ENCODE measurements at places on chromosomes 11 and 22. TPM values are rescaled to one million over a fixed set of nuclear protein-coding genes. Genes with fewer than 3 reads are reported as not detected.
A peak's percentile ranks its signal among the peaks of the same experiment; 100 is the strongest.

The OR5A1 gene
- not detected for total RNA-seq

The PTDSS2 gene
- 33.1 TPM for total RNA-seq

The CLMP gene
- 74.6 TPM for total RNA-seq

The SMIM38 gene
- 2.2 TPM for total RNA-seq

The USH1C gene
- not detected for total RNA-seq

The HIC2 gene
- total RNA-seq = 4.8 TPM

The CYP2D6 gene
- 2.0 TPM for total RNA-seq

The TRIM48 gene
- total RNA-seq = not detected

The PDE2A gene
- total RNA-seq = 74.4 TPM

The MFRP gene
- not detected for total RNA-seq

The C11orf21 gene
- 3.1 TPM for total RNA-seq

The CASP1 gene
- total RNA-seq = 31.9 TPM

The SCGB1D2 gene
- not detected for total RNA-seq

The LGR4 gene
- total RNA-seq = 16.8 TPM

The SBF1 gene
- total RNA-seq = 73.4 TPM

- no peak for DNase-seq
These were observed 59.4 kb downstream of the DDI1 start for GRCh38 chr11:104095791-104096190.

GRCh38 chr22:35330258-35330861 is 30.7 kb downstream of the TOM1 start:
- peak; percentile 84 for DNase-seq

DNA sequence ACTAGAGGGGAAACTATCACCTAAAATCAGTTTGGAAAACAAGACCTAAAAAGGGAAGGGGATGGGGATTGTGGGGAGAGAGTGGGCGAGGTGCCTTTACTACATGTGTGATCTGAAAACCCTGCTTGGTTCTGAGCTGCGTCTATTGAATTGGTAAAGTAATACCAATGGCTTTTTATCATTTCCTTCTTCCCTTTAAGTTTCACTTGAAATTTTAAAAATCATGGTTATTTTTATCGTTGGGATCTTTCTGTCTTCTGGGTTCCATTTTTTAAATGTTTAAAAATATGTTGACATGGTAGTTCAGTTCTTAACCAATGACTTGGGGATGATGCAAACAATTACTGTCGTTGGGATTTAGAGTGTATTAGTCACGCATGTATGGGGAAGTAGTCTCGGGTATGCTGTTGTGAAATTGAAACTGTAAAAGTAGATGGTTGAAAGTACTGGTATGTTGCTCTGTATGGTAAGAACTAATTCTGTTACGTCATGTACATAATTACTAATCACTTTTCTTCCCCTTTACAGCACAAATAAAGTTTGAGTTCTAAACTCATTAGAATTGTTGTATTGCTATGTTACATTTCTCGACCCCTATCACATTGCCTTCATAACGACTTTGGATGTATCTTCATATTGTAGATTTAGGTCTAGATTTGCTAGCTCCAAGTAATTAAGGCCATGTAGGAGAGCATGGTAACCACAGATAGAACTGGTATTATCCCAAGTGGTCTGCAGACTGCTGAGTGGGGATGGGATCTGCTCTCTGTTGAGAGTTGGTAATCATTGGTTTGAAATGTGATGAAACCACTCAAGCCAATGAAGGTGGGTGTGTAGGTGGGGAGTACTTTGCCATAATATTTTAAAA is 3.6 kb downstream of the NEAT1 start:
- no peak for DNase-seq

GRCh38 chr11:117337076-117337475 is 9.4 kb downstream of the CEP164 start:
- DNase-seq = no peak

GRCh38 chr11:122025757-122026156 is 90.3 kb downstream of the BLID start:
- DNase-seq = no peak

DNA sequence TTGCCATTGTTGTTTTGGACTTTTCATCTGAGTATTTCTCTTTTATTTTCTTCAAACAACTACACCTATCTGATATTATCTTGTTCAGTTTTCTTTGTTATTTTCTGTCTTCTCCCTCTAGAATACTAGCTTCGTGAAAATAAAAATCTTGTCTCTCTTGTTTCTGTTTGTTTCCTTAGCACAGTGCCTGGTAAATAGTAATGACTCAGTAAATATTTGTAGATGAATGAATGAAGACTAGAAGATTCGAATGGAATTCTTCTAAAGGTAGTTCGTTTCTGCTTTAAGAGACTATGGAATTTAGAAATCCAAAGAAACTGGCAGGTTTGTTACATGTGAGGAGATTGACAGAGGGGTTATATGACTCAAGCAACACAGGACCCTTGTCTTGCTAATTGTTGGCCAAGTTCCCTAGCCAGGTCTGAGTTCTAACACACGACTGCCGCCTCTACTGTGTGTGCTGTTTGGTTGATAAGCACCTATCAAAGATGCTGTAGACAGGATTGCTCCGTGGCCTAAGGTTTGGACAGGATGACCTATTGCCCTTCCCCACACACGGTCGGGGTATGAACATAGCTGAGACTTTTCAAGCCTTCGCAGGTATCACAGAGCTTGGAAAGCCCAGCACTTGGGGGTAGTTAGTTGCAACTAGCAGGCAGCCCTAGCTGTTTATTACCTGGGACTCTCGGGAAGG is 831 bp upstream of the TMEM135 start:
- DNase-seq = no peak

- no peak for DNase-seq
These were observed 728 bp downstream of the TBC1D22A start for GRCh38 chr22:46763051-46763705.

DNA sequence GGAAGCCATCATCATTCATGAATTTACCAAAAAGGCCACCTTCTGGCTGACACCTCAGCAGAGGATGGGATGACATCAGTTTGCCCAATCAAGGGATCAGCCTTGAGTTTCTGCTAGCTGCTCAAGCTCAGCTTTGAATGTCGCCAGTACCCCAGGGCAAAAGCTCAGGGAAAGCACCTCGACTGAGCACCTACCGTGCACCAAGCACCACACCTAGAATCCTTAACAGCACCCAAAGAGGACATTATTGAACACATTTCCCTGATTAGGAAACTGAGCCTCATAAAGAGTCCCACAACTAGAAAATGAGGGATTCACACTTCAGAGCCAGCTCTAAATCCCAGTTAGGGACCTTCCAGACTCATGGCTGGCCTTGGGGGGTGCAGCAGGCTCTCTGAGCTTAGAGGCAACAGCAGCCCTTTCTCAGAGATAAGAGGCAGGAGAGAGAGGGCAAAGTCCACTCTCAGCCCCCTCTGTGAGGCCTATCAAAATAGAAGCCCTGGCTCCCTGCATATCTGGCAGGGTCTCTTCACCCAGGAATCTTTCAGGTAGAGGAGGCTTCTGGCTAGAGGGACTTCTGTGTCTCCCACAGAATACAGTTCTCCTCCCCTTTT is 13.4 kb upstream of the DAGLA start:
- DNase-seq = no peak

DNA sequence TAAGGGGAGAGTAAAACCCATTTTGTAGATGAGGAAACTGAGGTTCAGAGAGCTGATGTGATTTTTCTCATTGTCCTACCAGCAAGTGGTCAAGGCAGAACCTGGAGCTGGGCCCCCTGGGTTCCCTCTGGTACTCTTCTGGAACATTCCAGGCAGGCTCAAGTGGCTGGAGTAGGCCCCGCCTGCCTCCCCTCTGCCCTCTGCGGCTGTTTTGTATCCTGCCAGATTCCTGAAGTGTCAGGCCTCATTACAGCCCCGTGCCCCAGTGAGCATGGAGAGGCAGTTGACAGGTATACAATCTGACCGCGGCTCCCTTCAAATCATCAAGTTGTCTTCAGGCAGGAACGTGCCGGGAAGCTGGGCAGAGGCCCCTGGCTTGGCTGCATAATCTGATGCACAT is 94.6 kb upstream of the CD82 start:
- DNase-seq = no peak

- DNase-seq = no peak
These were observed 27.6 kb downstream of the SLC35F2 start for GRCh38 chr11:107830915-107831540.

DNA sequence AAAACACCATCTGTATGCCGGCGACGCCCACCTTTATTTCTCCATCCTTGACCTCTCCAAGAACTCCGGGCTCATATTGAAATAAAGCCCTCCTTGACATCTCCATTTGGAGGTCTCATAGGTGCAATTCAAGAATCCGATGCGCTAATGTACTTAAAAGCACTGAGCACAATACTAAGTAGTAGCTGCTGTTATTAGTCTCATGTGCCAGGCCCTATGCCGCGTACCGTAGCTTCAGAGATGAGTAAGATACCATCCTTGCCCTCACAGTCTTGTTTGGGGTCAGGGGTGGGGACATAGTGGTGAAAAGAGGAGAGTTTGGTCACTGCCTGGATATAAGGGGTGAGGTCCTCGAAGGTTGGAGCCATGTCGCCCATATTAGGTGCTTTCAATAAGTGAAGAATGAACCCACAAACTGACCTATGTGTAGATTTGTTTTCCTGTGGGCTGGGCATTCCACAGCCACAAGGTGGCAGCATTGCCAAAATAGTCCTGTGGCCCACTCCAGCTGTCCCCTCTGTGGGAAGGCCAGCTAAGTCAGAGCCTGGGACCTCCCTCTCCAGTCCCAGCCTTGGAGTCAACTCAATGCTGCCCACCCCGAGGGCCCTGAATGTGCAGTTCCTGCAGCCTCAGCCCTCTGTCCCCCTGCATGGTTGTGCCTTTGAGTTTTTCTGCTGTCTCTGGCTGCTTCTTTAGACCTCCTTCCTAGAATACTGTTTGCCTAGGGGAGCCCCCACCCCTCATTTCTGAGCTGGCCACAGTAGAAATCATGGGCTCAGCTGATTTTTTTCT is 6.5 kb downstream of the DCPS start:
- peak; percentile 89 for DNase-seq

GRCh38 chr22:38443628-38444521 is 11.1 kb downstream of the KCNJ4 start:
- DNase-seq = no peak

DNA sequence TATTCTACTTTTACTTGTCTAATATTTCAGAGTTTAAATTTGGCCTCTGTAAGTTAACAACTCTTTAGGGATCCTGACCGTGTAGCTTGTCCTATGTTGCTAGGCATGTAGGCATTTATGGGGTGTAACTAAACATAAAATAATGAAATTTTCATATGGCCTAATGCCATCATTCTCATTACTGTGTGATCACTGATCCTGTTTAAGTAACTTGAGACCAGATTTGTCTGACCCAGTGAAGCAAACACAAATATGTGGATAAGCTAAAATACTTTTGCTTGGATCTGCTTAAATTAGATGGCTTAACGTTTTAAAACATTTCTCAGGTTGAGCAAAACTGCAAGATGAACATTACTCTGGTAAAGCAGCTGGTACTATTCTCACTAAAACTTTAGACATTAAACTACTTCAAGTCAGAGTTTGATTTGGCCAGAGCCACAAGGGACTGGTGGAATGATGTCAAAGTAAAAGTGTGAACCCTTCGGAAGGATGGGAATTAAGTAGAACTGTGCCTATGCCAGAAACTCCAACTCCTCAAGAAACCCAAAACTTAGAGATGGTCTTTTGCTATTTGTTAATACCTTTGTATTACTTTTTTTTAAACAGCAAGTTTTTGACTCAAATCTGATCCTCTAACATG is 12.5 kb downstream of the QSER1 start:
- no peak for DNase-seq

GRCh38 chr22:39360674-39361413 is 11.1 kb downstream of the SYNGR1 start:
- no peak for DNase-seq

DNA sequence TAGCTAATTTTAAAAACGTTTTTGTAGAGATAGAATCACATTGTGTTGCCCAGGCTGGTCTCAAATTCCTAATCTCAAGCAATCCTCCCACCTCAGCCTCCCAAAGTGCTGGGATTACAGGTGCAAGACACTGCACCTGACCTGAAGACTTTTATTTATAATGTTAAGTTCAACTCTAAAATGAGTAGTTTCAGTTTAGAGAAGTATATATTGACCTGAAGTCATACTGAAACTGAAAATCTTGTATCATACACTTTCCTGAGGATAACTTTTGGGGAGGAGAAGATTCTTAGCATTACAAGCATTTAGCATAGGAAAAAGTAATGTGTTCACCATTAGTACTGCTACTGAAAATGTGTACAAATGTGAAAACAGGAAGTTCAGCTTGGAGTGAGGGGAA is 249.3 kb downstream of the CASP12 start:
- no peak for DNase-seq

DNA sequence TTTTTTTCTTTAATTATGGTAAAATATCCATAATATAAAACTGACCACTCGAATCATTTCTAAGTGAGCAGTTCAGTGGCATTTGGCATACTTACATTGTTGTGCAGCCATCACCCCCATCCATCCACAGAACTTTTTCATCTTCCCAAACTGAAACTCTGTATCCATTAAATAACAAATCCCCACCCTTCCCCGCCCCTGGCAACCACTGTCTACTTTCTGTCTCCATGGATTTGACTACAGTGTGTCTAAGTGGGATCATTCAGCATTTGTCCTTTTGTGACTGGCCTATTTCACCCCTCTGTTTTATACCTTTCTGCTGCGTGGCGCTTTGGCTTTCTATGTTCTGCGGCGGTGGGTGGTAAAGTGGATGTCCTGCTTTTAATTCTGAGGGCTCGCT is 49.1 kb downstream of the RTN4R start:
- DNase-seq = no peak

- no peak for DNase-seq
These were observed 41.8 kb upstream of the SHANK2 start for GRCh38 chr11:71293961-71294782.

DNA sequence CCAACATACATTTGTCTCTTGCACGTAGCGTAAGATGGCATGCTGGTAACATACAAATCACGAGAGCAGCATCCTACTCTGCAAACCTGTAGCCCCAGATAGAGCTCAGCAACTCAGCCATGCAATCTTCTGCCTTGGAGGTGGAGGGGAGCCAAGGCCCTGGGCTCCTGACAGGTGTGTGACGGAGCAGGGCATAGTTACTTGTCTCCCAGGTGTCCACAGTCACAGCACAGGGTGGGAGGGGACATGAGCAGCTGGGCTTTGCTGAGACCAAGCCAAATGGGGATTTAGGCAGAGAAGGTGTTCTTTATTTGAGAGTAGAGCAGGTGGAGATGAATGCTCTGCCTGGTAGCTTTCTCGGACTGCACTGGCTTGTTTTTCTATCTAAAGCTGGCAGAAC is 111.7 kb downstream of the TEAD1 start:
- DNase-seq = no peak

DNA sequence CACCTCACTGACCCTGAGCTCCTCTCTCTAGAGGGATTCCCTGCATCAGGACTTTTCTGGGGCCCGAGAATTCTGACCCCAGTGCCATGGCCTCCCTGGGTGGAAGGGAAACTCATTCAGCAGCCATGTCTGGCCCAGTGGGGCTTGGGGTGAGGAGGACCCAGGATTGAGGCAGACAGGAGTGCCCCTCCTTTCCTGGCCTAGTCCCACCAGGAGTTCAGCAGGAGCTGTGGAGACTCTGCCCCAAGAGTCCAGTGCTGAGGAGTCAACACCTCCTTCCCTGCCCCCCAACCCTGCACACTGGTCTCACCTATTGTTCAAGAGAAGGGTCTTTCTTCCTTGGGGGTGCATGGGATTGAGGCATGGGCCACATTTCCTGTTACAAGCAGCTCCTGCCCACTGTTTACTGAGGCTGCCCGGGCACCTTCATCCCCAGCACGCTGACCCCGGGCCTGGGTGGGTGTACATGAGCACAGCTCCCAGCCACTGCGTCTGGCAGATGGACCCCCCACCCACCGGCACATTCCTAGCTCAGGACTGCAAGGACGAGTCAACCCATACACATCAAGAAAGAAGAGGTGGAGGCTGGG is 33.9 kb downstream of the ALX4 start:
- peak; percentile 32 for DNase-seq

- DNase-seq = no peak
These were observed 5.2 kb downstream of the NUMA1 start for GRCh38 chr11:72075109-72075508.
